Erythroblast (primary cell): ENCODE measurements at places on chromosomes 4 and X.

DNA sequence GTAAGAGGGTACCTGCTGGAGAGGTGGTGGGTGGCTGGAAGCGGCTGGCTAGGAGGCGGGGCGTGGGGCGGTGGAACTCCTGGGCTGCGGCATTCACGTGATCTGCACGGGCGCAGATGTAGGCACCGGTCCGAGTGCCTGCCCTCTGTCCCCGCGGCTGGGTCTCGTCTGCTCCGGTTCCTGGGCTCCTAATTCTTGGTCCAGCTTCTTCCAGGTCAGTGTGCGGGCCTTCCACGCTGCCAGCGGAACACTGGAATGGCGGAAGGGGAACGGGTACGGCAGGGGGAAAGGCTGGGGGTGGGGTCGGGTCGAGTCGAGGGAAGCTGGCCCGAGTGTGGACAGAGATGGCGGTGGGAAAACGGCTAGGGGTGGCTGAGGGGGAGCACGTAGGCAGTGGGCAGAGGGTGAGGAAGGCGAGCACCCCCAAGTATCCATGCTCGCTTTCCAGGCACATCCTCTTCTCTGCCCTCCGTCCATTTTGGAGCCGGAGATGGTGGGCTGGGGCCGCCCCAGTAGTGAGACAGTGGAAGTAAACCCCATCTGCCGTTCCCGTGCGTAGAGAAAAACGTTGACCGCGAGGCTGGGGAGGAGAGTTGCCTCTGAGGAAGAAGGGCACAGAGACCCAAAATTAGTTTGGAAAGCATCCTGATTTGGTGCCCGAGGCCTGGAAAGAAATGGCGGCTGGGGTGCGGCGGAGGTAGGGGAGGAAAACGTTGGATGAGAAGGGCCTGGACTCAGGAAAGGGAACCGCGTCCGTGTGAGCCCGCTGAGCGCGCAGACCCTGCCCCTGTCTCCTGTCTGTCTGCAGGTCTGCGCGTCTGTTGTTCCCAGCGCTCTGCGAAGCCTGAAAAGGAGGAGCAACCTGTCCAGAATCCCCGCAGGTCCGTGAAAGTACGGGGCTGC lies at the start of gene TCEAL4:
Gene TCEAL4 (plus strand): TSS at position 105 of the 903 bp plus-strand sequence. CDS start 1,161 bp downstream, outside the sequence.
- DNase-seq = peak; percentile 29

DNA sequence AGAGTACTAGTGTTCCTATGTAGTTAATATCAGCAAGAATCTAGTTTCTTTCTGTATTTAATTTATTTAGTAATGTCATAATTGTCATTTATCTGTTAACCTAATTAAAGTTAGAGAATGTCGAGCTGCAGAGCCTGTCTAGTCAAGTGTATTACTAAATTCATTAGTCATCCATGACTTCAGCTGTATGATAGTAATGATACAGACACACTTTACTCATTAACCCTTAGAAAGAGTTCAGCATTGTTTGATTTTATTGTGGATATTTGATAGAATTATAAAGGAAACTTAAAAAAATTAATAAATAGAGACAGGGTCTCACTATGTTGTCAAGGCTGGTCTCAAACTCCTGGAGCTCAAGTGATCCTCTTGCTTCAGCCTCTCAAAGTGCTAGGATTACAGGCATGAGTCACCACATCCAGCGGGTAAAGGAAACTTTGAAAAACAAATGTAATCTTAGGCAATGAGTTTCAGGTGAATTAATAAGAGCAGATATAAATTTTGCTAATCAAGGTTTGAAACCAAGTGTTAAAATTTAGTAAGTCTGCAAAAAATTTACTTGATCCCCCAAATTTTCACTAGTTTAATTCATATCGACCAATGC lies 110.6 kb downstream of the ANK2 start:
- no peak for DNase-seq

DNA sequence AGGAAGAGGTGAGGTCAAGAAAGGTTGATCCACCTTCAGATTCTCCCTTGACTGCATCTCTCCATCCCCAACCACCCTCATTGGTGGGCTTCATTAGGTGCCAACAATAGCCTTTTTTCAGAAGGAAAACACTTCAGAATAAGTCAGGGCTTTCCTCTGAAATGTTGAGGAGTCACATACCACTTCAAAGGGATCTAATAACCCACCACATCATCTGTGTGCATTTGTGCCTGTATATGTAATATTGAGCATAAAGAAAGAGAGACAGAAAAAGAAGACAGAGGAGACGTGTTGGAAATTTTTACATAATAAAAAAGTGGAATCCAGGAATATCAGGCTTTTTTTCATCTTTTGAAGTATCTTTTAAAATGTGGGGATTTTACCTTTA lies 209.1 kb upstream of the SLC7A11 start:
- no peak for DNase-seq

- peak; percentile 12 for DNase-seq
Observed at GRCh38 chrX:119758731-119759247, 401 bp downstream of the SOWAHD start.

GRCh38 chr4:14222377-14223029 lies 595.0 kb upstream of the BOD1L1 start:
- DNase-seq = no peak

- no peak for DNase-seq
Observed at GRCh38 chrX:134688031-134688823, 30.0 kb upstream of the PLAC1 start.

GRCh38 chrX:119399772-119400101 lies 601 bp downstream of the SLC25A43 start:
- DNase-seq = no peak

DNA sequence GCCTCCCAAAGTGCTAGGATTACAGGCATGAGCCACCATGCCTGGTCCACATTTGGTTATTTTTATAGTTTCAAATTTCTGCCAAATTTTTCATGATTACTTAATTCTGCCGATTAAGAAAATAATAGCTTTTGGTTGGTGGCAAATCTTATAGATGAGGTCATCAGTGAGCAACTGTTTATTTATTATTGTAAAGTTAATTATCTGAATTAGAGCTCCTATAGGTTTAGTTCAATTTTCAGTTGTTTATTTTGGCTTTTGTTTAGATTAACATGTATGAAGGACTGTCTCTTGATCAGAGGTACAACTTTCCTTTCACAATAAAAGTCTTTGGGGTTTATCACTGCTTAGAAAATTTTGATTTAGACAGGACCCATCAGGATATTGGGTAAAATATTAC lies 262.2 kb downstream of the SLC7A11 start:
- DNase-seq = no peak

GRCh38 chr4:94623126-94623911 lies 134.4 kb upstream of the BMPR1B start:
- DNase-seq = no peak

DNA sequence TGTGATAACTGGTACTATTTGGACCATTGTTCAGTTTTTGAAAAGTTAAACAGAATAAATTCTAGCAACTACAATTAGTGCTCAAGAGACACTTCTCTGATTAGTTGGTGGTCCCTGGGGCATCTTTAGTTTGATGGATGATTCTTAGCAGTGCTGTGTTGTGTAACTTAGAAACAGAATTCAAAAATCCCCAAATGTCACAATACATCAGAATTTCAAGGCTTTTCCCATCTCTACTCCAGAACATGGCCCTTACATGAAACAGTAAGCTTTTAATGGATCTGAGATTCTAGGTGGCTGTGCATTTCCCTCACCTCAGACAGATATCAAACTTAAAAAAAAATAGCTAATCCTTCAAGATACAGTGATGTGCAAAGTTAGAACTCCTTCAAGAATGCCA lies 104.4 kb upstream of the CXCL13 start:
- no peak for DNase-seq

DNA sequence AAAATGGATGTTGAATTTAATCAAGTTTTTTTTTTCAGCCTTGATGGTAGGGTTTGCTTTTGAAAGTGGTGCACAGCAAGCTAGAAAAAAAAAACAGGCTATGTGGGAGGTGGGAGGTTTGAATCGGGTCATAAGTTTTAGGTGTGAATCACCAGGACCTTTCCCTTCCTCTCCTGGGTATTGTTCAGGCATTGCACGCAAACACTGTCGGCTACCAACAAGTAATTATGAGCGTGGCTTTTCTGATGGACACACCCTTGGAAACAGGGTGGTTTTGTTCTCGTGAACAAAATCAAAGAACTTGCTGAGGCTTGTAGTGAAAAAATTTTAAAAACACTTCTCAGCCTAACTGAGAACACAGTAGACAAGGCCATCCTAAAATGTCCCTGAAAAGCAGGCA lies 18.1 kb downstream of the PIR start:
- DNase-seq = no peak

DNA sequence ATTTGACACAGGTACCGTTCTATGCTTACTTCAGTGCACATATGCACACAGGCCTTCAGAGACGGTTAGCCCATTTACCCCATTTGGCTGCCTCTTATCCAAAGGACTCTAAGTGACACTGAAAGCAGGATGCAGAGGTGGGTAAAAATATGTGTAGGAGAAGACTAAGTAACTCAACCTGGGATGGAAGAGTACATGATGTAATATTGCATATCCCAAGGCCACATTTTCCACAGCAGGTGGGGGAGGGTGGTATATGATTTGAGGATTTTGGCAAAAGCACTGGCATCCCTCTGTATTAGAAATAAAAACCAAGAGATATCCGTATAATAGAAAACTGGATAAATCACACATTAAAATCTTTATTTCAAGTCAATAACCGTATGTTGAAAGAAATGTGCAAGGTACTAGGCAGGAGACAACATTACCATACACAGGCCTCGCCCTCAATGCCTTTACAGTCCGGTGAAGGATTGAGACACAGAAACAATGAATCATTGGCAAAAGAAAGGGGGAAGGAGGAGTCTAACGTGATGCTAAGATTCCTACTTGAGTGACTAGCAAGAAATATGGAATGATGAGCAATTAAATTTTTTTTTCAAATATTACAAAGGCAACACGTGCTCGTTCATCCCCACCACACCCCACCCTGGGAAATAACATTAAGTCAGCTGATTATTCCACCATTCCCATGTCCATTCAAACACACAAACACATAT lies 161.0 kb upstream of the RASGEF1B start:
- DNase-seq = no peak

DNA sequence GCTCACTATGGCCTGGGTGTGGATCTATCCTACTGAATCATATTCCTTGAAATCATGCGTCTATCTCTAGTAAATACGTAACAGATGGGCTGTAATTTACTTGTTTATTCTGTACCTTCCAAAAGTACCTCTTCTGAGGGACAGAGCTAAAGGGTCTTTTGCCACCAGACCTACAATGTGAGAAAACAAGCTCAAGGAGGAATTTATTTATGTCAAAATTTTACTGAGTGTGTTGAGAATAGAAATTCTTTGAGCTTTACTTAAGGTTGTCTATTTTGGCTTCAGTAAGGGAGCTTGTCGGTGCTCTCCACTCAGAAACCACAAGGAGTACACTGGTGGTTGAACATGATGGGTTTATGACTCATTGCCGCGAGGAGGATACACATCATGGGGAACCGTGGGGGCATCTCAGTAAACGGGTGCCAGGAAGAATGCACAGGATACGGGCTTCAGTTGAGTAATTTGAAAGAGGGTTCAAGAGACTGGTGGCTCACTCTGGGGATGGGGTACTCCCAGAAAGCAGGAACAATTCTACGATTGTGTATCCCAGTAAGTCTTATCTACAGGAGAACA lies 3.0 kb downstream of the ANK2 start:
- no peak for DNase-seq

DNA sequence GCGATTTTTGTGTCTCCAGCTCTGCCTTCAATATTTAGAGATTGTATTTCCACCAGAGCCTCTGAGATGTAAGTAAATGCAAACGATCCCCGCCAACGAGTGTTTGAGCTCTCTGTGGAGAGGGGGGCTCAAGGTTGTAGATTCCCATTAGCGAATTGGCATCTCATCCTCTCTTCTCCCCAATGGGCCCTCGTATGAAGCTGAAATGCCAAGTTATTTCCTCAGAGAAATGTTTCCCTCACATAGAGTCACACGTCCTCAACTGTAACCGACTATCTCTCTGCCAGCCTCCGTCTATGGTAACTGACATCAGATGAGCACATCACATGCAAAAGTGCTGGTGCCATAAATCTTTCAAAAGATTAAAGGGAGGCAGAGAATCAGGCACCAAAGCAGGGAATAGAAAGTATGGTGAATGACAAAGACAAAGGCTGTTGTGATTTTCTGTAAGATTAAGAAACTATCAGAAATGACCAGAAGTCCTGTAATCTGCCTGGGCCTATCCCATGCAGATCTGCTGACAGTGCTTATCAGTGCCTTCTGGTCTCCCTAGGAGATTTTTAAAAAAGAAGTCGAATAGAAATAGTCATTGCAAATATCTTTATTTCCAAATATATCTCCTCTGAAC lies 157.1 kb downstream of the PDGFRA start:
- DNase-seq = peak; percentile 22

DNA sequence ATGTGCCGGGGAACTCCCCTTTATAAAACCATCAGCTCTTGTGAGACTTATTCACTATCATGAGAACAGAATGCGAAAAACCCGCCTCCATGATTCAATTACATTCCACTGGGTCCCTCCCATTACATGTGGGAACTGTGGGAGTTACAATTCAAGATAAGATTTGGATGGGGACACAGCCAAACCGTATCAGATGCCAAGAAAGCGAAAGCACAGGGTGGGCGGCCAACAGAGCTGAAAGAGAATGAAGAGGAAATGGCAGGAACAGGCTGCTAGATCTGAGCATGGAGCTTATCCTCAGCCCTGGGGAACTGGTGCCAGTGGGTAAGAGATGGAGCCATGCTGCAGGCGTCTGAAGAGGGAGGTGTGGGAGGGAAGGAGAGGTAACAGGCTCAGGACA lies 117.7 kb upstream of the PNPLA4 start:
- DNase-seq = no peak
